ENCODE measurements at places on chromosomes 3 and 15.

- DNase-seq: no peak
These were observed 39.5 kb downstream of the TIGIT start for GRCh38 chr3:114333180-114333922.

- no peak for DNase-seq
These were observed 104.7 kb downstream of the OSBPL10 start for GRCh38 chr3:31876331-31876730.

- DNase-seq: no peak
These were observed 79.2 kb downstream of the P3H2 start for GRCh38 chr3:190041333-190042041.

DNA sequence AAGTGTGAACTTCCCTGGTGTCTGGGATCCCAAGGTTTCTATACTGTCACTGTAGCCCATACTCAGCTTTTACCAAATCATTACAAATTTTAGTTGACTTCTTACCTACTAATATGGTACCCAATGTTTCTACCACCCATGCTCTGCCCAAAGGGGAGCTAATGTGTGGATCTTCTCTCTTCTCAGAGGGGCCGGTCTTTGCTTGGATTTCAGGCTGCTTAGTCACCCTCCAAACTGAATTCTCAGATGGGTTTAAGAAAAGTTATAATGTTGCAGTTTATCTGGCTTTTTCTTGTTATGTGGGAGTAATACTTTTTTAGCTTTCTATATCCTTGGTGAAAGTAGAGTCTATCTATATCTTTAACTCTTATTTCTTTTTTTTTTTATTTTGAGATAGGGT lies 67.1 kb upstream of the AKAP13 start:
- no peak for DNase-seq

DNA sequence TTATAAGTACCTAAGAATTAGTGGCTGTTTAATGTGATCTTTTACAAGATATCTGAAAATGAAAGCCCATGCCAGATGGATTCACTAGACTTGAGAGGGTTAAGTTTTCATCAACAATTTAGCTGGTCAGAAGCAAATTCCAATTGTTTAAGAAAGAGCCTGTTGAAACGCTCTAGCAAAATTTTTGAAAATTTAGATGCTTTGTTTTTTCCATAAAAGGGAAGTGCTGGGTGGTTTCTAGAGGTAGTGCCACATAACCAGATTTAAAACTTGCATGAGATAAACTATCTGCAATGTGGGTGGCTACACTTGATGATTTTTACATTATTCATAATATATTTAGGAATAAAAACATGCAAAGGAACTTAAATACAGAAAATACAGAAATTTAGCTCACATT lies 48.5 kb upstream of the SKIL start:
- no peak for DNase-seq

DNA sequence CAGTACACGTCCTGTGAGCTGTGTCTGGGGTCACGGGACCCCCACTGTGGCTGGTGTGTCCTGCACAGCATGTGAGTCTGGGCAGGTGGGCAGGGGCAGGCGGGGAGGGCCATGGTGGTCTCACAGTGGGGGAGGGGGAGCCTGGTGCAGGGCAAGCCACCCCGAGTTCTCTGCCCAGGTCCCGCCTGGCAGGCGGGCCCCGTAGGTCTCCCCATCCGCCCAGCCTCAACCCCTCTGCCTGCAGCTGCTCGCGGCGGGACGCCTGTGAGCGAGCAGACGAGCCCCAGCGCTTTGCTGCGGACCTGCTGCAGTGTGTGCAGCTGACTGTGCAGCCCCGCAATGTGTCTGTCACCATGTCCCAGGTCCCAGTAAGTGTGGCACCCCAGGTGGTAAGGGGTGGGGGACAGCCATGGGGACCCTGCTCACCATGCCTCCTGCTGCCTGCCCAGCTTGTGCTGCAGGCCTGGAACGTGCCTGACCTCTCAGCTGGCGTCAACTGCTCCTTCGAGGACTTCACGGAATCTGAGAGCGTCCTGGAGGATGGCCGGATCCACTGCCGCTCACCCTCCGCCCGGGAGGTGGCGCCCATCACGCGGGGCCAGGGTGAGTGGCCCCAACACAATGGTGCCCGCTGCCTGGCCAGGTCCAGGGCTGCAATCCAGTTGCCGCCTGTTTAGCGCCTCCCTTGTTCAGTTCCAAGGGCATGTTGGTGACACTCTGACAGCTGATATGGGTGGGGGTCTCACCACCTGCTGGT lies 21.9 kb downstream of the PLXNA1 start:
- no peak for DNase-seq

DNA sequence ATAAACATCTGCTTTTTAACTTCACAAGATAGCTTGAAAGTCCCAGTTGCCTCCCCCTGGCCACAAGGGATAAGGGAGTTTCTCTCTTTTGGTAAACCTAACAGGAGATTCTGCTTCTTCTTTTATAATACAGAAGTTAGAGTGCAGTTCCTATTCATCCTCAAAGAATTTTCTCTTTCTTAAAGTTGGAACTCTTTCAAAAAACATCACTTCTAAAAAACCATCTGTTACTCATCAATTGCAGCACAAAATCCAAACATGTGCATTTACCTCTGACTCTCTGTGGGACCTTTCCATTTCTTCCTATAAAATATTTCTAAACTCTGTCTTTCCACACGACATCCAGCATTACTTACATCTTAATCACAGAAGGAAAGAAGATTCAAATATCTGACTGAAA lies 5.1 kb downstream of the DPH6 start:
- DNase-seq: no peak
